Effector memory CD4-positive, alpha-beta T cell (primary cell): ENCODE measurements at places on chromosomes 12 and 14.
A peak's percentile ranks its signal among the peaks of the same experiment; 100 is the strongest.

GRCh38 chr14:37436519-37436918 lies 158.5 kb downstream of the FOXA1 start:
- DNase-seq, result no peak

- no peak for DNase-seq
These were observed 102.8 kb upstream of the FGD4 start for GRCh38 chr12:32296567-32296966.

DNA sequence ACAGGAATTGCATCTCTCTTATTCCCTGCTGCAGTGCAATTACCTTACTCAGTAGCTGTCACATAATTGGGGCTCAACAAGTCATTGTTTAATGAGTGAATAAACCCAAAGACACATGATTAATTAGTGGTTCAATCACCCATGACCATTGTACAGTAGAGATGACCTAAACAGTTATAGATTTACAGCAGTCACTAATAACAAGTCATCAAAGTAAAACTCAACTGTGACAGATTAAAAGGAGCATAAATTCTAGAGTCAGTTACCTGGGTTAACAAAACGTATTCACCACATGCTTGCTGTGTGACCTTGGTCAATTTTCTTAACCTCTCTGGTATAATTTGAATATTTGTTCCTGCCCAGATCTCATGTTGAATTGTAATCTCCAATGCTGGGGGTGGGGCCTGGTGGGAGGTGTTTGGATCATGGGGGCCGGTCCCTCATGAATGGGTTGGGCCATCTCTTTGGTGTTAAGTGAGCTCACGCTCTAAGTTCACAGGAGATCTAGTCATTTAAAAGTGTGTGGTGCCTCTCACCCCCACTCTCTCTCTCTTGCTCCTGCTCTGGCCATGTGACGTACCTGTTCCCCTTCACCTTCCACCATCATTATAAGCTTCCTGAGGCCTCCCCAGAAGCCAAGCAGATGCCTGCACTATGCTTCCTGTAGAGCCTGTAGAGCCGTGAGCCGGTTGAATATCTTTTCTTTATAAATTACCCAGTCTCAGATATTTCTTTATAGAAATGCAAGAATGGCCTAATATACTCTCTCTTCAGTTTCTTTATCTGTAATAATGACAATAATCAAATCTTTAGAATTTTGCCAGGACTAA lies 141.9 kb upstream of the PLEKHG7 start:
- DNase-seq, result no peak

DNA sequence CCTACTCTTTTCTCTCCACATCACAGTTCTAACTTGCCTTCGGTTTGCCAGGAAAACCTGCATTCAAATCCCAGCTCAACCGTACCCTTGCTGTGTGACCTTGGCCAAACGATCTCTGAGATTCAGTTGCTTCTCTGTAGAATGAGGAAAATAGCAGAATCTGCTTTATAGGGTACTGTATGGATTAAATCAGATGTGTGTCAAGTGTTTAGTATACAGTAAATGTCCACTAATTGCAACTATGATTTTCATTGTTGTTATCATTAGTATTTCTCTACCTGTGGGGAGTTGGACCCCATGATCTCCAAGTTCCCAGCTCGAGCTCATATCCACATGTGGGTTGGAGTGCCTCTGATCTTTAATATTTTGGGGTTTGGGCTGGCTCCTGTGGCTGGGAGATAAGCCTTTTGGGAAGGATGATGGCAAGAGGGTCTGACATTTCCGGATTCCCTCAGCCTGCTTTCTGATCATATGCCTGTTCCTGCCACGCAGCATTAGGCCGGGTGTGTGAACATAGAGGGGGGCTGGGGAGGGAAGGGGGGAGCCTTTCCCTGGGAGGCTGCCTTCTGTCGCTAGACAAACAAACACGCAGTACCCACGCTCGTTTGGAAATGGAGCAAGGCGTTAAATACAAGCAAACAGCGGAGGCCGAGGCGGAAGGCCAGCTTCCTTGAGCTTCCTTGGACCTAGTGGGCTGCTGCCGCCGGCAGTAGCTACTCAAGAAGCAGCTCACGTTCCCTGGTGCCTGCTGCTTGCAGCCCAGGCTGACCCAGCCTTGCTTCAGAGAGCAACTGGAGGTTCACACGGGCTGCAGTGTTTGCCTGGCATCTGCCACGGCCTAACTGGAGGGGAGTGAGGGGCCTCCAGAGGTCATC lies 213.5 kb upstream of the LHX5 start:
- no peak for DNase-seq

GRCh38 chr12:76030341-76031080 lies 1.1 kb downstream of the PHLDA1 start:
- DNase-seq, result peak; percentile 34

DNA sequence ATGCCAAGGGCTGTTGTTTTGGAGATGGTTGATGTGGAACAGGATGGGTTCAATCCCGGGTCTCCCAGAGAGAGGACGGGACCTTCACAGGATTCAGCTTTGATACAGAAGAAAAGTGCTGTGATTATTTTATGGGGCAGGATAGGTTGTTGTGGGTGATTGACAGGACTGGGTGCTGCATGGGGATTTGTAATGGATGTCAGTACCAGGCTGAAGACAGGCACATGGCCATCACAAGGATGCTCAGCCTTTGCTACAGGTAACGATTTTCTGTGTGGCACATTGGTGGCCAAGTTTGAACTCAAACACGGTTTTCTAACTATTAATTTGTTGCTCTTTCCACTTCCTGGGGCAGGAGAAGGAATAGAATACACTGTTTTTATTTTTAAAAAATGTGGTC lies 4.5 kb upstream of the GUCY2C start:
- no peak for DNase-seq

DNA sequence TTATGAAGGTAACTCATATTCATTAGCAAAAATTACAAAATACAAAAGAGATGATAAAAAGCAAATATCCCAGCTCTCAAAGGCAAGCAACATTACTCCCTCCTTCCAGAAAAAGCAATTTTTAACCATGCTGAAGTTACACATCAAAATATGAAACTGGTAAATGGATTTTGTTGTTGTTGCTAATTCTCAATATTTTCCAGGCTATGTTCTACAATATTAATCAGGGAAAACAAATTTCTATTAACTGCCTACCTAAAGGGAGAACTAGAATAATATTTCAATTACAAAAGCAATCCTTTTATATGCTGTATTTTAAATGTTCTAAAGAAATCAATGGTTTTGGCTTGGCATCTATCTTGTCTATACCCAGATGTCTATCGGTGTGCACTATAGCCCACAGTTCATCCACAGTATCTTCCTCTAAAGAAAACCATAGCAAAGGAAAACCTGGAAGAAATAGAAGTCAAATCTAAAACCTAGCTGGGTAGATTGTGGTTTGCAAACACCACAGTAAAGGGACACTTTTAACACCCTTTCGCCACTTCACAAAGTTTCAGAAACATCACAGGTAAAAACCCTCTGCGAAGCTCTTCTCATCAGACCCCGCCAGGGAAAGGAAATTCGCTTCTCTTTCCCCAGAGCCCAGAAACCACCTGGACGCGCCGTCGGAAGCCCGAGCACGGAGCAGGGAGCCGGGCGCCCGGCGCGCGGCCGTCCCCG lies 32.0 kb downstream of the TC2N start:
- DNase-seq, result no peak

DNA sequence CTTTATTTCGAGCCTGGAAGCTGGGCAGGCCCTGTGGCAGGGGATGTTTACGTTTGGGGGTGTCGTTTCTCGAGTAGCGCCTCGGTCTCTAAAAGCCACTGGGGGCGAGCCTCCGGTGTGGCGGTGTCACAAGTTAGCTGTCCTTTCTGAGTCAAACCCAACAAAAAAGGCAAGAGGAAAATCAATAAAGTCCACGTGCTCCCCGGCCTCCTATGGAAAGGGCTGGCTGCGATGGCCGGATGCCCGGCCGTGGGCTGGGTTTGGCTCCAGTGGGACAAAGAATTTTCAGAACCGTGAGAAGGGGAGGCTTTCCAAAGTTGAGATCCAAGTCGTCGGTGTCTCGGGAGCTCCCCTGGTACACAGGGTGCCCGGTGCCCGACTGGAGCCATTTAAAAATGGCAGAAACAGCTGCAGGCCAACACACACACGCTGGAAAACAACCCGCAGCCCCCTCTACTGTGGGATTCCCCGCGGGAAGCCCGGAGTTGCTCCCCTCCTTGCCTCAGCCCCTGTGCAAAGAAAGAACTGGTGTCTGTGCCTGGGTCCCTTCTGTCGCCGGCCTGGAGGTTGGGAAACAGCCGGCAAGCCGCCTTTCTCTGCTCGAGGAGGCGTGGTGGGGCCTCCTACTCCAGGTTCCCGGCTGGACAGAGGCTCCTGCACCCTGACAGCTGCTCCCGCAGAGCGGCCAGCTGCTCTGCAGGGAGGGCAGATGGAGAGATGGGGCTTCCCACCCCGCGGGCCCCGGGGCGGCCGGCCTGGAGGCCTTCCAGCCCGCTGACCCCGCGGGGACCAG lies 1.9 kb downstream of the BCL7A start:
- DNase-seq, result no peak

DNA sequence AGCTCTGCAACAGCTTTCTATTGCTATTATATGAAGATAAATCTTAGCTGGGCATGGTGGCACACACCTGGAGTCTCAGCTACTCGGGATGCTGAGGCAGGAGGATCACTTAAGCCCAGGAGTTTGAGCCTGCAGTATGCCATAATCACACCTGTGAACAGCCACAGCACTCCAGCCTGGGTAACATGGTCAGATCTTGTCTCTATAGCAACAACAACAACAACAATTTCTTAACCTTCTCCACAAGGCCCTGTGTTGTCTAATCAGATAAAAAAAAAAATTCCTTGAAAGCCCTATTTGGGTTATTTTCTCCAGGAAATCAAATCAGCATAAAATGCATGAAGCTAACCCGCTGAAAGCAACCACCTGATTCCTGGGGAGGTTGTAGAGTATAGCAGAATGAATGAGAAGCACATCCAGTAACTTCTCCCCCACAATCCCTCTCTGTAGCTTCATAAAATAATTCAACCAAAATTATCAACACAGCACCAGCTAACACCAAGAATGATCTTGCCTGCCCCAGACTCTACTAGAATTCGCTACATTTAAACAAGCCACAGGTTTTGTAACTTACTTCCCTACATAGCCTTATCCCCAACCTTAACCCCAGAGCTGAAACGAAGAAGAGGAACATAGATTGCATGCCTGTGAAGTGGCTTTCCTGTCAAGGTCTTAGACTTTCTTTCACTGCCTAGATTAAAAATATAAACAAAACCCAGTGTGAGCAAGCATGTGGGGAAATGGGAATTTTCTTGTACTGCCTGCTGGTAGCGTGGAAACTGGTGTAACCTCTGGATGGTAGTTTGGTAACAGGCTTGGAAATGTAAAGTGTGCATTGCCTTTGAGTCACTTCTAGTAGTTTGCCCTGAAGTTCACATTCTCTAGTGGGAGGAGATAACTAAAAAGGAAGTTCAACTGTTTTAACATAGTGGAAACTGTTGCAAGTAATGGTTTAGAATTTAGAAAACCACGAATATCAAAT lies 6.0 kb upstream of the STK38L start:
- no peak for DNase-seq

DNA sequence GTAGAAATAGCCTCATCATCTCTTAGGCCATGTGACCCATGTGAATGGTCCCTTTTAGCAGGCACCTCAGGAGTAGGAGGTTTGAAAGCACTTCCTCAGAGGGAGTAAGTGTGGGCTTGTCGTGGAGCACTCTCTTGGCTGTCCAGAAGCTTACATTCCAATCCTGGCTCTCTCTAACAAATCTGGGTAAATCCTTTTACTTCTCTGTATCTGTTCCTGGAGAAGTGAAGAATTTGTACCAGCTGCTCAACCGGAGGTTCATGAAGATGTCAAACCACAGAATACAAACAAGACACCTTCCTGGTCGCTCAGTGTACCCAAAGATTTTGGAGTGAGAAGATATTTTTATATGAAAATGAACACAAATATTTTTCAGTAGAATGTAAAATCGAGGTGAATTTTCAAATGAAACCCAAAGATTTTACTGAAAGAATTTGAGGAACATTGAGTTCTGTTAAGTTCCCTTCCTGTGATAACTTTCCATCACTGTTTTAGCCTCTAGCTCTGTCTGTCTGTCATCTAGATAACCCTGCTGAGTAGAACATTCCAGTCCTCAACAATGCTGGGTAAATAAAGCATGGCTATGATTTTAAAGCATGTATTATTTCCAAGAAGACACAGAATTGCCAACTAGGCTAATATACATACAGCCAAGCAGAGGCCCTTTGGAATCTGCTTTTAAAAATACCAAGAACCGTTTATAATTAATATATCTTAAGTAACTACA lies 263.9 kb upstream of the RGS6 start:
- DNase-seq, result no peak

- DNase-seq, result no peak
These were observed 4.2 kb downstream of the FNTB start for GRCh38 chr14:64990939-64991338.

DNA sequence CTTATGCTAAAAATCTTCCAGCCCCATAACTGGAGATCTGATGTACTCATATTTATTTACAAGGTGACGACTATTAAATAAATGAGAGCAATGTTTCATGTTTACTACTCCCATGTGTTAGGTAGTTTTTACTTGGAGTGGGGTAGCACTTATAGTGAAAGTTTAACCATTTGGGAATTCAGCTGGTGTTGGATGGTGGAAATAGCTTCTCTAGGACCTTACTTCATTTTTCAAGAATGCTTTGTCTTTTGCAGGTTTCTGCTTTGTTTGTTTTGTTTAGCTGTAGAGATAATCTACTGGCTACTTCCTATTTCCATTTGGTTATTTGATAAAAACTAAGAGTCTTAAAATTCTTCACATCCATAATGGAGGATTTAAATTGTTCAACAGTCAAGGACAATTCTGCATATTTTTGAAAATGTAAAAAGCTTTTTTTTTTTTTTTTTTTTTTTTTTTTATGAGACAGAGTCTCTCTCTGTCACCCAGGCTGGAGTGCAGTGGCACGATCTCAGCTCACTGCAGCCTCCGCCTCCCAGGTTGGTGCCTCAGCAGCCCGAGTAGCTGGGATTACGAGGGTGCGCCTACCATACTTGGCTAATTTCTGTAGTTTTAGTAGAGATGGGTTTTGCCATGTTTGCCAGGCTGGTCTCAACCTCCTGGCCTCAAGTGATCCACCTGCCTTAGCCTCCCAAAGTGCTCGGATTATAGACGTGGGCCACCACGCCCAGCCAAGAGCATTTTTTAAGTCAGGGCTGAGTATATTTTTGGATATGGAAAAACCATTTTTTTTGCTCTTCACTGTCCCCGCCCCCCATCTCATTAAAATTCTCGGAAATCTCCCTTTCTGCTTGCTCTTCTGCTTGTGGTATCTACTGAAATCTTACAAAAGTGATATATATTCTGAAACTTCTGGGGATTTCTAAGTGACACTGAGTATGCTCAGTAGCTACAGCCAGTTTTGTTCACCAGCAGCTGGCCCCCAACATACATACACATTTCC lies 1.4 kb upstream of the ABCD2 start:
- DNase-seq, result no peak

- DNase-seq, result no peak
These were observed 1.9 kb downstream of the ADSS1 start for GRCh38 chr14:104725772-104726548.

- no peak for DNase-seq
These were observed 20.4 kb downstream of the SAV1 start for GRCh38 chr14:50647753-50648152.
